ENCODE measurements at places on chromosomes 2 and 18.

GRCh38 chr2:157190151-157190550 is 67.4 kb upstream of the GALNT5 start:
- no peak for DNase-seq

- DNase-seq = no peak
Observed at GRCh38 chr2:233676046-233676445, 4.3 kb downstream of the UGT1A9 start.

DNA sequence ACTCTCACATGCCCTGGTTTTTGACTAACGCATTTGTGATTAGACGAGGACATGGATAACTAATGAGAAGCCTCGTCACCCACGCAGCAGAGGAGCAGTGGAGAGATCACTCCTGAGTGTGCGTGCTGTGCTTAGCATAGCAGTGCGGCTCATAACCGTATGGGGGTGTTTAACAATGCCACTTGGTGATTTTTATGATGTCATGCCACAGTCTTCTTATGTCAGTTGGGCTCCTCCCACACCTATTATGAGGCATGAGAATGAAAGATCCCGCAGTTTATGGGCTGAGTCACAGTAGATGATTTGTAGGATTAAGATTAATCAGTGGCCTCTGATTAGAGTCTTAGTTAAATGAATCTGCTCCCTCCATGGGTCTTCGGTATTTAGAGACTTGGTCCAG is 2.5 kb upstream of the SMIM21 start:
- DNase-seq = no peak

GRCh38 chr2:120091436-120091835 is 78.6 kb downstream of the EPB41L5 start:
- no peak for DNase-seq

DNA sequence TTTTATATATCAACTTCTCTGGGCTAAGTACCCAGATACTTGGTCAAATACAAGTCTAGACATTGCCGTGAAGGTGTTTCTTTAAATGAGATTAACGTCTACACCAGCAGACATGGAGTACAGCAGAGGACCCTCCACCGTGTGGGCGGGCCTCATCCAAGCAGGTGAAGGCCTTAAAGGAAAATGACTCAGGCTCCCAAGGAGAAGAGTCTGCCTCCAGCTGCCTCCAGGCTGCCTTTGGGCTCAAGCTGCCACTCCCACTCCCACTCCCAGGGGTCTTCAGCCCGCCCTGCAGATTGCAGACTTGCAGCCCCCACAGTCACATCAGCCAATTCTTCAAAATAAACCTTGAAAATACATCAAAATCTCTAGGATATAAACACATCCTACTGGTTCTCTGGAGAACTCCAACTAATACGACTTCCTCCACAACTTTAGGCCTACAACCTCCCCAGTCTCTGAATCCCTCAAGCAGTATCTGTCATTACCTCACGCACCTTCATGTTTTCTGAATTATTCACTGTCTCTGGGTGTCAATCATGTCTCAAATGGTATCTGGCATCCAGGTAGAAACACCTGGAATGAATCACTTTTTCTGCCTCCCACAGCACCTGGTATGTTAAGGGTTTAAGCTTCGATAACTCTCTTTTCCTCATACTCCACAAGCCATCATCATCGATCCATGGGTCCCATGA is 6.9 kb downstream of the ITGB1BP1 start:
- no peak for DNase-seq

- DNase-seq = peak; percentile 42
Observed at GRCh38 chr2:127471286-127471988, 53.2 kb downstream of the PROC start.

DNA sequence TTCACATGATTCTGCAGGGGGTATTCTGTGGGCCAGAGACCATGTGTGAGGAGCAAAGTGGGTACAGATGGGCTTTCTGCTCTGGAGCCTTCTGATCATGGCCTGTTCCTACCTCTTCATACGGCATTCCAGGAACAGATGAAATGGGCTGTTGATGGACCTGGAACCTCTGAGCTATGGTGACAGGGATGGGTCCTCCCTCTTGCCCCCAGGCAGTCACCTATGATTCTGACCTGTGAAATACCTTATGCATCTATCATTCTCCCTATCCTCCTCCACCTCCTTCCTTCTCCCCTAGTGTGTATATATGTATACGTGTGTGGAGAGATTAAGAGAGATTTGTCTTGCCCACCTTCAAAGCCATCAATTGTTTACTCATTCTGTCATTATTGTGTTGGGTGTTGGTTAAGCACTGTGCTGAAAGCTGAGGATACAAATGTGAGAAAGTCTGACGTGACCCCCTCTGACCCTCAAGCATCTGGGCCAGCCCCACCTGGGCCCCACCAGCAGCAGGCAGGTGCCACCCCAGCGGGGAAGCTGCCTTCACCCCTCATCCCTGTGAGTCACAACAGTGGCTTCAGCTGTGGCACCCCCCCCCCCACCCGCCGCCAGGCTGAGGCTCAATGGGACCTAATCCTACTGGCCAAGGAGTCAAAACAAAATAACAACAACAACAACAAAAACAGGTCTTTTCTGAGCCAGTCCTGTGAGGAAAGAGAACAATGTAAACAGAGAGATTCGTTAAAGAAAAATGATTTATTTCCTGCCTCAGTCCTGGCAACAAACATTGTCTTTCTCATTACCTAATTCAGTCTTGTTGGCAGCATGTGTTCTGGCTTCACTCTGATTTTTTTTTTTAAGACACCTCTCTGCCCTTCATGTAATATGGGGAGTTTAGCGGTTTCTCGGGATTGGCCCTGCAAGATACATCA is 103.8 kb upstream of the CDC42EP3 start:
- DNase-seq = no peak

DNA sequence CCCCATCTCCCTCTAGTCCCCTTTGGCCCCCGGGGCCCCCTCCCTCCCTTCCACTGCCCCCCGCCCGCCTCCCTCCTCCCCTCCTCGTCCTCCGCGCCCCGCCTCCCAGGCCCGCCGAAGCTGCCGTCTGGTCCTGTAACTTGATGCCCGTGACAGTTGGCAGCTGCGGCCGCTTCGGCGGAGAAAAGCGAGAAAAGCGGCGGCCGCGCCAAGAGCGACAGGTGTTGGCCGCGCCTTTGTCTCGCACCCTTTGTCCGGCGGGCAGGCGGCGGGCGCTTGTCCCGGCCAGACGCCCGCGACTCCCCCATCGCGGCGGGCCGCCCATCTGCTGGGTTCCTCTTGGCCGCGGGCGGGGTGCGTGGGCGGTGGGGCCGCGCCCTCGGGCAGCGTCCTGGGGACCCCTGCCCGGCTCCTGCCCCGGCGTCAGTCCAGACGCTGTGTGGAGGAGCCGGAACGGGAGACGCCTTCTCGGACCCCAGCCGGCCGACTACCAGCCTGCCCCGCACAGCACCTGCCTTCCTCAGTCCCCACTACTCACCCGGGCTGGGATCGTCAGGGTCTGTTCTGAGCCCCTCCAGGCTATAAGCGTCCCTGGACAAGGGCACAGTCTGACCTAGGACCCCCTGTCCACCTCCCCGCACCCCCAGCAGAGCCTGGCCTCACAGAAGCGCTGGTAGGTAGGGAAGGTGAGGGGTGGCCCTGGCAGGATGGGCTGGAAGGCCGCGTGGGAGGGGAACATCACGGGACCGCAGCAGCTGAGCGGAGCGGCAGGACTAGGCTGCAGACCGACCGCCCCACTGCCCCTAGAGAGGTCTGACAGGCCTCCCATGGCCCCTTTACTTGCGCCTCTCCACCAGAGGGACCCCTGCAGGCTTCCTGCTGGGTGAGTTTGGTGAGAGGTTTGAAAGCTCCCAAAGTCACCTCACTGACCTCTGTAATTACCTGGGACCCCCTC is 1.2 kb upstream of the HES6 start:
- peak; percentile 47 for DNase-seq

GRCh38 chr18:75409806-75410205 is 17.7 kb downstream of the SMIM21 start:
- no peak for DNase-seq

DNA sequence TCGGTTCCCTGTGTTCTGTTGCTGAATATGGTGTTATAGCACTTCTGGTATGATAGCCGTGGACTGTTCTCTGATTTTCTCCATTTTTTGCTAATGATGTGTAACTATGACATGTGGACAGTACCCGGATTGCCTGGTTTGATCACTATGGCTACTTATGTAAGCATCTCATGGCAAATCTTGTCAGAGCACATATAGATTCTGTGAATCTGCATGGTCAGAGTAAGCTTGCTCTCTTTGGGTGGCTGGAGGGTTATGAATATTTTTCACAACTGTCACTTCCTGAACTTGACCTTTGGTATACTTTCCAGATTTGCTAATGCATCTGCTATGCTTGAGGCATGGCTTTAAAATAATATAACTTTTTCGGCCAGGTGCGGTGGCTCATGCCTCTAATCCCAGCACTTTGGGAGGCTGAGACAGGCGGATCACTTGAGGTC is 36.8 kb upstream of the ATP8B1 start:
- no peak for DNase-seq

DNA sequence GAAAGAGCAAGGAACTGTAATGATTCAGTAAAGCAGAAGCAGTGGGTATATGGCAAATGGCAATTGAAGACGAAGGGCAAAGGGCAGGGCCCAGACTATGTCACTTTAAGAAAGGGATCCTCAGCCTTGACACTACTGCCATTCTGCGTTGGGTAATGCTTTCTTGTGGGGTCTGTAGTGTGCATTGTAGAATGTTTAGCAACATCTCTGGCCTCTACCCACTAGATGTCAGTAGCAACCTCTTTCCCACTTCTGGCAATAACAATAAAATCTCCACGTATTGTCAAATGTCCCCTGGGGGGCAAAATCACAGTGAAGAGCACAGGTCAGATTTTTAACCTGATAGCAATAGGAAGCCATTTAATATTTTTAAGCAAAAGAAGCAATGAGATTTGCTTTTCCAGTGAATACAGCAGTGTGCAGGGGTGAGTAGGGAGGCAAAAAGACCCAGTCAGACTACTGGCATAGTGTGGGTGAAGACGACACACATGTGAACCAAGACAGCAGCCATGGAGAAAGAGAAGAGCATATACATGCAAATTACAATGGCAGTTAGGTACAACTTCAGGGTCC is 209.5 kb downstream of the DYM start:
- no peak for DNase-seq

DNA sequence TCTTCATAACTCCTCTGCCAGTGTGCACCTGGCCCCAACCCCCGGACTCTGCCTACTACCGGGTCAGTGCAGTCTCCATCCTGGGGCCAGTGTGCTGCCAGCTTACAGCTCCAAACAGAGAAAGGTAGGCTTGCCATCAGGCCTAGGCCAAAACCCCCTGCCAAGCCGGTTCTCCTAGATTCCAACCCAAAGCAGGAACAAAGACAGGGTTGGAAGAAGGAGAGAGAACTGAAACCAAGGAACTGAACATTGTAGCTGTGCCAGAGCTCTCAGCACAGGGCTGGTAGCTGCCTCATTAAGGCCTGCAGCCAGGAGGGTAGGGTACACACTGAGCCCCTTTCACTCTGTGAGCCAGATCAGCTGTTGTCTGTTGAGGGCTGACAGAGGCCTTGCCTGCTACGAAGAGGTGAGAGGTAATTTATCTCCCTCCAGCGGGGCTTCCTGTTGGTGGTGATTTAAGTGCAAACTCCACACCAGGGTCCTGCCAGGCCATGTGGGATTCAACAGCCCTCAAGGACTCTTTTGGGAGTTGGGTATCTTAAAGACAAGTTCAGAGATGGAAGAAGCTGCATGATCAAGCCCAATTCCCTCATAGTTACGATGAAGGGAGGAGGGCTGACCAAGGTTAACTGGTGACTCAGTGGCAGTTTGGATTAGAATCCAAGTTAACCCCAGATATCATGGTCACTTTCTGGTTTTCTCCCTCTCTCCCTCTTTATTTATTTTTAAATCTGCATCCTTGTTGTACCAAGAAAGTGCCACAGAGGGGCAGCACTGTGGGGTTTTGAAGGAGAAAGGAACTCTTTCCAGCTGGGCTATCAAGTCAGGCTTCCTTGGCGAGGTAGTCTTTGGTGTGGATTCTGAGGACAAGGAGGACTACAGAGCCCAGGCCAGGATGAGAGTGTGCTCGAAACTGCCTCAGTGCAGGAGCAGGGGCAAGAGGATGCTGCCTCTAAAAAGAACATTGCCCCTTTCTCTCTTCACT is 48.1 kb downstream of the CYRIA start:
- DNase-seq = peak; percentile 41

DNA sequence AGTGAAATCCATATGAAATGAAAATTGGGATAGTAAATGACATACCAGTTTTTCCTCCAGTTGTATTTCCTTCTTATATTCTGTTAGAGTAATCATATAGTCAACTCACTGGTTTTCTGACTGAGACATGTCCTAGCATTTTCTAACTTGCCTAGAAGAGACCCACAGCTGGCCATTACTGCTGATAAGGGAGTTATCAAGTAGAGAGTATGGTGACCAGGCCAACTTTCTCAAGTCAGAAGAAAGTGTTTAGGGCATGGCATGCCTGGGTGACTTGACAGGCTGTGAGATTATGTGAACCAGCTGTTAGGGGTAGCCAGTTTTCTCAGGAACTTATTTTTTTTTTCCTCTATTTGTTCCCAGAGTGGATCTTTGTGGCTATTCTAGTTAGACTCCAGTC is 81.2 kb downstream of the GPD2 start:
- DNase-seq = no peak

DNA sequence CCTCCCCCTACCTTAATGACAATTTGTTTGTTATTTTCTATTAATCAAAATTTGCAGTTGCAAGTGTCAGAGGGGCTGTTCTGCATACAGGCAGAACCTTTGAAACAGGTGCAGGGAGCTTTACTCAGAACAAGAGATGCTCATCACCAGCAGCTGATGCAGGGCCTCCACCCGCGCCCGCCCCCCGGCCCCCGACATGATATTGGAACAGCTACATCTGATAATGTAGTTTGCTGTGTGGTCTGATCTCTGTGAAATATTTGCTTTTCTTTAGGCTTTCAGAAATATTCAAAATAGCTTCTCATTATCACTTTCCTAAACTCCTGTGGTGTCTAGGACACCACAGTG is 130.0 kb downstream of the PRKCE start:
- DNase-seq = no peak

GRCh38 chr2:169781249-169782013 is 17.2 kb upstream of the SSB start:
- DNase-seq = no peak

- no peak for DNase-seq
Observed at GRCh38 chr2:201118961-201119854, 3.2 kb downstream of the CFLAR start.

- no peak for DNase-seq
Observed at GRCh38 chr2:231038483-231039293, 1.4 kb downstream of the C2orf72 start.

DNA sequence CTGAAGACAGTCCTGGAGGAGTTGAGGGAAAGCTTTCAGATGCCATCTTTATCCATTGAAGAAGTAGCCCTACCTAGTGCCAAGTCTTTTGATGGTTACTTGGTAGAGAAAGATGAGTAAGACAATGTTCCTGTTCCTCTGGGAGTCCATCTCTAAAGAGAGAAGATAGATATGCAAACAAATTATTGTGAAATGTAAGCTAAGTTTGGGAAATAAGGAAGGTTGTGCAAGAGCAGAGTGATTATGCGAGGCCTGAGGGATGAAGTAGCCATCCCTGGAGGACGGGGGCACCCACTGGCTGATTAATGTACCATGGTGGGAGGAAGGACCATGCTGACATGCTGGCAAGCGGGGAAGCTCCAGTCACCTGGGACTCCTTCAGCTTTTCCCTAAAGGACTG is 994 bp upstream of the DTNA start:
- DNase-seq = no peak

Data from HuH-7 (cell line).